ENCODE measurements at places on chromosomes 2 and 18.

DNA sequence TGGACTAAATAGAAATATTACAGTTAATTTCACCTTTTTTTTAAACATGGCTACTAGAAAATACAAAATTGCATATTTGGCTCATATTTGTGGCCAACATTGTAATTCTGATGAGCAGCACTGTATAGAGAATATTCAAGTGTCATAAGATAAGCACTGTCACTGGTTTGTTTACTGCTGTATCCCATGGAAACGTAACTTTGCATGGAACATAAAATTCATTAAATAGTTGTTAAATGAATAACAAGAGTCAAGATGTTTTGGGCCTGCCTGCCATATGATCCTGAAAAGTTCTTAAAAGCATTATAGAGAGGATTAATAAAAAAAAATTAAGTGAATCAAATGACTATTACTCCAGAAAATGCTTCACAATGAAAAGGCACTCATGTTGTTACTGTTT lies 763.7 kb upstream of the CRIM1 start:
- no peak for DNase-seq

DNA sequence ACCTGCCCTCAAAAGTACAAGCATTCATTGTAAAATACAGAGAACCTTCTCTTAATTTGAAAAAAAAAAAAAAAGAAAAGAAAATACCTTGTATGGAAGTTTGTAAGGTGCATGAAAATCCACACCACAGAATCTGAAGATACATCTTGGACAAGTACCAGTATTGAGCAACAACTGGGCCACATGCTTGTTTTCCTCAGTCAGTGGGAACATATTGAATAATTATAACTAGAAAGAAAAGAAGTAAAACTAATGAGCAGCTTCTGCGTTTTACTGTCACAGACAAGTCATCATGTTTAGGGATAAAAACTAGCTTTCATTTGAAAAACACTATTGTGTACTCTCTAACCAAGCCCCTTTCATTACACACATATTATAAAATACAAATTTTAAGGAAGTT lies 5.8 kb upstream of the PEX13 start:
- DNase-seq: no peak

DNA sequence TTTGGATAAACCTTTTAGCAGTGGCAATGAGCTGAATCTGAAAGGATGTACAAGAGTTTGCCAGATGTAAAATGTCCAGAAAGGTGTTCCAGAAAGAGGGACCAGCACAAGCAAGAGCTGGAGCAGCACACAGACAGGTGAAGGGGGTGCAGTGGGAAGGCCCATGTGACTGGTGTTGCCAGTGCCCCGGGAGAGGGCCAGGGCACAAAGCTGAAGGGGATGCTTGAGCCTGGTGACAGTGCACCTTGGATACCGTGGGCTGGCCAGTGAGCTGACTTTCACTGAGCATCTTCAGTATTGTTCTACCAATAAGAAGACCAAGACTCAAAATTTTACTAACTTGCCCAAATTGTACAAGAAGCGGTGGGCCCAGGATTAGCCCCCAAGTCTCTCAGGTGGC lies 132.3 kb upstream of the ALPP start:
- DNase-seq: no peak

DNA sequence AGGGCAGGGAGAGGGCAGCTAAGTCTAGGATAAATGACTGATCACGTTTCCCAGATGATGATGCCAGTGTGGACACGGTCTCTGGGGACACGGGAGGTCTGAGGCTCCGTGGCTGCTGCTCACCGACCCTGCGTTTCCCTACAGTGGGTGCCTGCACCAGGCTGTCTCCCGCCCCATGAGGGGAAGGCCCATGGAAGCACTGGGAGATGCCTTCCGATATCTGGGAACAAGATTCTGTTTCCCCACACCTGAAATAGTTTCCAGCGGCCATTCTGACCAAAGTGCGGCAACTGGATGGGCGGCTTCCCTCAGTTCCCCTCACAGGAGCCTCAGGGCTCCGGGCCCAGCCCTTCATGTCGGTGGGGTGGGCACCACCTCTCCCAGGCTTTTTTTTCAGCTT lies 83.1 kb downstream of the EDAR start:
- DNase-seq: no peak

GRCh38 chr2:22136446-22136845 lies 1012.7 kb downstream of the TDRD15 start:
- no peak for DNase-seq

DNA sequence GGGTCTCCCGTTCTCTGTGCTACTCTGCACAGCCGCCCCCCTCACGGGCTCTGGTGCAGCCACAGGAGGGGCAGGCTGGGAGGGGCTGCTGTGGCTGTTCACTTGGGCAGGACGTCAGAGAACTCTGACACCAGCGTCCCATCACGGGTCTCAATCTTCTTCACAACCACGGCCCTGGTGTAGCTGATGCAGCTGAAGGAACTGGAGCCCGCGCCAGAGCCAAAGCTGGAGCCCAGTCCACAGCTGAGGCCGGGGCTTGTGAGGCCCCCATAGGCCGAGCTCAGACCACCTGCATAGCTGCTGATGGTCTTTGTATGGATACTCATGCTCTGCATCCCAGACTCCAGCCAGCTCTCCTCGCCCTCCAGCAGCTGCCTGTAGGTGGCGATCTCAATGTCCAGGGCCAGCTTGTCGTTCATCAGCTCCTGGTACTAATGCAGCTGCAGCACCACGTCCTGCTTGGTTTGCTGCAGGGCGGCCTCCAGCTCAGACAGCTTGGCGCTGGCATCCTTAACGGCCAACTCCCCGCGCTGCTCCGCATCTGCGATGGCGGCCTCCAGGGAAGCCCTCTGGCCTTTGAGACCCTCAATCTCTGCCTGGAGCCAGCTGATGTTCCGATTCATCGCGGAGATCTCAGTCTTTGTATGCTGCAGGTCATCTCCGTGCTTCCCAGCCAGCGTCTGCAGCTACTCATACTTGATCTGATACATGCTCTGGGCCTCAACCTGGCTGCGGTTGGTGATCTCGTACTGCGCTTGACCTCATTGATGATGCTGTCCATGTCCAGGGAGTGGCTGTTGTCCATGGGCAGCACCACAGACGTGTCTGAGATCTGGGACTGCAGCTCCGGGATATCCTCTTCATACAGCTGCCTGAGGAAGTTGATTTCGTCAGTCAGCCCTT lies 7.4 kb upstream of the DUSP19 start:
- DNase-seq: peak; percentile 52

DNA sequence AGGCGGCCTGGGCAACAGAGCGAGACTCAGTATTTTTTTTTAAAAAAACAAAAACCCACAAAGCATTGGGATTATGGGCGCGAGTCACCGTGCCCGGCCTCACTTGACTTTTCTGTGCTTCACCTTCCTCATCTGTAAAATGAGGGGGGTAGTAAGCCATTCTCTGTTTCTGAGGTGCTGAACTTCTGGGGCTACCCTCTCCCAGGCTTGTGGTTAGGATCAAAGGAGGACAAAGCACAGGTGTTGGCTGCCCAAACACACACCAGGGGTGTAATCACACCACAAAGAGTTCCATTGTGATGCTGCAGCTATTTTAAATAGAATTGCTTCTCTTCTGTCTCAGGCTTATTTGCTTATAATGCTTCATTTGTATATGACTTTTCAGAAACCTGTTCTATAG lies 35.8 kb upstream of the INHBB start:
- no peak for DNase-seq

DNA sequence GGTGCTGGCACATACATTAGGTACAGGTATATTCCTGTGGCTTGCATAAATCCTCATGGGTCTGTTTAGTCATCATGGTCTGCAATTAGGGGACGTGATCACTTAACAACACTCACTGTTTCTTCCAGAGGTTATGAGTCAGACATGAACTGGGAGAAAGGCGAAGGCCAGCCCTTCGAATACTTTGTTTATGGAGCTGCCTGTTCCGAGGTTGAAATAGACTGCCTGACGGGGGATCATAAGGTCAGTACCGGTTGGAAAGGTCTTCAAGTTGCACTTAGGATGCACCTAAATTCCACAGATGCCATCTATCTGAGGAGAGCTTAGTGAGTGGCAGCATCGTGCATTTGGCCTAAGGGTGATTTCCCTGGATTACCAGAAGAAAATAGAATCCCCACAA lies 76.9 kb downstream of the AOX1 start:
- no peak for DNase-seq

DNA sequence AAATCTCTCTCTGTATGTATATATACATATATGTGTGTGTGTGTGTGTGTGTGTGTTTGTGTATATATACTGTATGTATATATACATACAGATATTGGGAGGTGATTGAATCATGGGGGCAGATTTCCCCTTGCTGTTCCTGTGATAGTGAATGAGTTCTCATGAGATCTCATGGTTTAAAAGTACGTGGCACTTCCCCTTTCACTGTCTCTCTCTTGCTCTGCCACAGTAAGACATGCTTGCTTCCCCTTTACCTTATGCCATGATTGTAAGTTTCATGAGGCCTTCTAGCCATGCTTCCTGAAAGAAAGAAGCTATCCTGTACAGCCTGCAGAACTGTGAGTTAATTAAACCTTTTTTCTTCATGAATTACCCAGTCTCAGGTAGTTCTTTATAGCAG lies 18.8 kb upstream of the CCDC195 start:
- no peak for DNase-seq

GRCh38 chr18:23336101-23336500 lies 117.0 kb upstream of the RIOK3 start:
- DNase-seq: no peak

DNA sequence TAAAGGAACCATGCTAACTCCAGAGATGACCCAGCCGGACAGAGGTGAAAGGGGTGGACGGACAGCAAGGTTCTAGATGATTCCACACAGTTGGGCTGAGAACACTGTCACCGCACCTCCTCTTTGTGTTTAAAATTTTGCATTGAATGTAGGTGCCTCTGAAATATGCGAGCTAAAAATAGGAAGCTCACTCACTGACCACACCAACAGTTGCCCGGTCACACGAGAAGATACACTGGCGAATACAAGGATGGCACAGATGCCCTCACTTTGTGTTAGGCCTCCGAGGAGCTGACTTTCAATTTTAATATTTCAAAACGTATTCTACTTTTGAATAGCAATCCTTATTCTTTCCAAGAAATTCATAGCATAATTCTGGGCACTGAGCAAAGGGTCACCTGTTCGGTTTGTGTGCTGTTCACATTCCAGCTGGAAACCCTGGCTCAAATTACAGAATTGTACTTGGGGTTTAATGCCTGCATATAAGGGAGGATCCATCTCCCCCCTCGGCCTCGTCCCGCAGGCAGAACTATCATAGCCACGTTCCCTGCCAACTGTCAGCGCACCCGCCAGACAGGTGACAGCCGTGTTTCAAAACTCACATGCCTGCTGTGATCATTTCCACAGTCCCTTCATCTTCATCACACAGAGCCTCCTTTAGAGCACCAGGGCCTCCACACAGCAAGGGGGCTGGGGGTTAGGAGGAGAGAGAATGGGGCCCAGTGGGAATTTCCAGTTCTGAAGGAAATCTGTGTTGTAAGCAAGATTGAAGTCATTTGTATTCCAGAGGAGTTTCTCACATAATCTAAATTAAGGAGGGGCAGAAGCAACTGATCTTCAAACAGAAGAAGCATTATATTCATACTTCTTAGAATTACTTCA lies 48.2 kb downstream of the ADI1 start:
- no peak for DNase-seq

DNA sequence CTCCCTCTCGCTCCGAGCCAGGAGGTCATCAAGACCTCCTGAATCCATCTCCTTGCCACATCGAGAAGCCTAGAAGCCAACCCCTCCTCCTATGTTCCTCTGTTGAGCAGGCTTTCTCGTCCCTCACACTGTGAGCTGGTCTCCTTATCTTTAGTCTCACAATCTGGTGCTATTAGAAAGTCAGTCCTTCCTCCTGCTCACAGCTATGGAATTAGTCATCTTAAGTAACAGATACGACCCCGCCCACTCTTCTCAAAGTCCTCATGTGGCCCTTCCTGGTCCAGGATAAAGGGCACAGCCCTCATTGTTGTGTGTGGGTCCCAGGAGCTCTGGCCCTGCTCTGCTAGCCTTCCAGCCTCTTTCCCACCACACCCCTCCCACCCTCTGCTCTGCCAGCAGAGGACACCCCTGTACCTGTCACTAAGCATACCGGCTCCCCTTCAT lies 41.4 kb upstream of the TRIB2 start:
- no peak for DNase-seq

DNA sequence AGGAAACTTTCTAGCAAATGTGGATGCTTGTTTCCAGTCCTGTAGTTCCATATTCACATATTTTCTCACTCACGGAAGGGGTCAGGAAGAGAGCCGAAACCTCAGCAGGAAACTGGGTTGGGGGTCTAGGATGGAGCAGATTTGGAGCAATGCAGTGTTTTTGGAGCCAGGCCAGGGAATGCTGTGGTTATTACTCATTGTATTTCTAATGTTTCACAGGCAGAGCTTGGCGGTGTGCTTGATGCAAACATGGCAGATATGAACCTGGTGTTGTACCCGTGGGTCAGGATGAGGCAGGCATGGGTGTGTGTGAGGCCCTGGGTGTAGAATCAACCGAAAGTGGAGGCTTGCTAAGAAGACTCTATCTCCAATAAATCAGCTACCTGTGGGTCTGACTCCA lies 34.6 kb upstream of the ACKR3 start:
- no peak for DNase-seq

GRCh38 chr2:33126552-33126951 lies 179.8 kb downstream of the LTBP1 start:
- DNase-seq: peak; percentile 10

Data from HuH-7 (cell line).